CD4-positive, CD25-positive, alpha-beta regulatory T cell (primary cell): ENCODE measurements at places on chromosomes 2 and 18. TPM values are rescaled to one million over a fixed set of nuclear protein-coding genes. Genes with fewer than 3 reads are reported as not detected.

Gene LINC00305
- total RNA-seq: not detected

Gene DYNC2LI1
- 2.1 TPM for total RNA-seq

Gene RIT2
- total RNA-seq: not detected

Gene CXCR2
- total RNA-seq: not detected

Gene RPRM
- 0.44 TPM for total RNA-seq

Gene CD226
- 65.1 TPM for total RNA-seq

DNA sequence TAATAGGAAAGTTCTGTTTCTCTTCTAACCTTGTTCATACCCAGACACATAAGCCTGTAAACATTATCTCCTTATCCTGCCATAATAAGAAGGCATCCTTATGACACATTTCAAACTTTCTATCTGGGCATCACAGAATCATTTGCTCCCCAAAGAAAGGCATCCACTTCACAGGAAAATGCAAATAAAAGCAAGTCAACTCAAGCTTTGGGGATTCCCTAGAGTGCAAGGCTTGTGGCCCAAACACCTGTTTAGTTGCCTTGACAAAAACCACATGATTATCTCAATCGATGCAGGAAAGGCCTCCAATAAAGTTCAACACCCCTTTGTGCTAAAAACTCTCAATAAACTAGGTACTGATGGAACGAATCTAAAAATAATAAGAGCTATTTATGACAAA, 195.7 kb upstream of the GALNT5 start:
- no peak for DNase-seq

DNA sequence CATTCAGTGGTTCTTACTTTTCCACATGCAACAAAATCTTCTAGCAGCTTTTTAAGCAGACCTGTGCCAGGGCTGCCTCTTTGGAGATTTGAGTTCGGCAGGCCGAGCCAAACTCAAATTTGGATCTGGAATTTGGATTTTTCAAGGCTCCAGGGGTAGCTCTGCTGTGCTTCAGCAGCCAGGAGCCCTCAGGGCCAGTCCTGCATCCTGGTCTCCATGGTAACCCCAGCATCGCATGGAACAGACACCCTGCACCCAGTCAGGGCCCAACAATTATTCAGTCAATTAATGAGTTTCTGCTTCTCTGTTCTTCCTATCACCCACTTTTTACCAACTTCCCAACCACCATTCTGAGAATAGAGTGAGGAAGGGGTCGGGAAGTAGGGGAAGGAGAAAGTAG, 30.0 kb downstream of the EN1 start:
- no peak for DNase-seq

- no peak for DNase-seq
These were observed 270.5 kb downstream of the ACTR3 start for GRCh38 chr2:114160263-114160981.

DNA sequence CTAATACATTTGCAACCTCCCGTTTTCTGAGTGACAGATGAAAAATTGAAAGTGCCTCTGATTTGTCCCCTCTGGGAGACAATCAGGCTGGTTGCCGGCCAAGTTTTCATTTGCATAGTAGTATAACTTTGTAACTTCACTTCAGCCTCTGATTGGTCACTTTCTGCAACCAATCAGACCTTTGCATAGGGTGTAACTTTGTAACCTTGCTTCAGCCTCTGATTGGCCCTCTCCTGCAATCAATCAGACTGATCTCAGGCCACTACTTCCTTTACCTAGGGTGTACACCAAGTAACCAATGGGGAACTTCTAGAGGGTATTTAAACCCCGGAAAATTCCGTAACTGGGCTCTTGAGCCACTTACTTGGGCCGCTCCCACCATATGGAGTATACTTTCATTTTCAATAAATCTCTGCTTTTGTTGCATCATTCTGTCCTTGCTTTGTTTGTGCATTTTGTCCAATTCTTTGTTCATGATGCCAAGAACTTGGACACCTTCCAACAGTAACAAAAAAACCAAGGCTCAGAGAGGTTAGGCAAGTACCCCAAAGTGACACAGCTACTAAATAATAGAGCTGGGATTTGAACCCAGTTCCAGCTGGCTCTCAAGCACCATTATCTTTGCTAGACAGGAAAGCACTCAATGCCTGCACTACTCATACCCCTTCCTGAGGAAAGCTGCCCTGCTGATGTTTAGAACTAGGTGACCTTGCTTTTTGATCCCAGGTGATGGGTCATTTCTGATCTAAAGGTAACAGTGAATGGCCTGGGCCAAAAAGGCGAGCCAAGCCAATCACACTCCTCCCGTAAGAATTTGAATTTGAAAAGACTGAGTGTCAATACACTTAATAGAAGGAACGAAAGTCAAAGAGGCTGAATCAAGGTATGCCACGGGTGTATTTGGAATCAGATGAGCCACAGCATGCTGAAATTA, 10.9 kb upstream of the MYOM1 start:
- DNase-seq: no peak

DNA sequence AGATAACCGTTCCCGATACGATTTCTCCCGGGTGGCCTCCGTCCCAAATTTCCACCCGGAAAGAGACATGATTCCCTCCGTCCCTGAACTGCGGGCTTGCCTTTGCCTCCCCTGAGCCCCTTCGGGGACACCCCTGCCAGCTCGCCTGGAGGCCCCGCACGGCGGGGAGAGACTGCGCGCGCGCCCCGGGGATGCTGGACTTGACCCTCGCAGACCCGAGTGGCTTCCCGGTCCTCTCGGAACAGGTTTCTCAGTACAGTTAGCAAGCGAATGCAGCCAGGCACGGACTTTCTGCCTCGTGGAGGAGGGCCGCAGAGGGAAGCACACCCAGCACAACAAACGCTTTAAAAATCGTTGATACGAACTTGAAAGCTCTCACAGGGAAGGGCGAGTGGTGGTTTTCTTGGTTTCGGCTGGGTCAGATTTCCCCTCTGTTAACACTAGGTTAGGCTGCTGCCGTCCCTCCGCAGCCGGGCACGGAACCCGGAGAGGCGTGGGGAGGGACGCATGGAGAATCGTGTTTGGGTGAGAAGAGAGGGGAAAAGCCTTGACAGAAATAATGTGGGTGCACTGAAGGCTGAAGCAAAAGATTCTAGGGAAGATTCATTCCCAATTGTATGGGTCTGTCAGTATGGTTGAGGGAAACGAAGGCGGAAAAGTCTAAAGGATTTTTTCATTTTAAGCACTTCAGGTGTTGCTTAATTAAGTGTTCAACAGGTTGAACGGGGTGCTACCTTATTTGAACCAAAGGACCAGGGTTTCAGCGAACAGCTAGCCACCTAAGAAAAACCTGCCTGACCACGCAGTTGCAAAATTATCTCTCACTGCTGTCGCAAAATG, 916 bp downstream of the TNFRSF11A start:
- peak; percentile 18 for DNase-seq

DNA sequence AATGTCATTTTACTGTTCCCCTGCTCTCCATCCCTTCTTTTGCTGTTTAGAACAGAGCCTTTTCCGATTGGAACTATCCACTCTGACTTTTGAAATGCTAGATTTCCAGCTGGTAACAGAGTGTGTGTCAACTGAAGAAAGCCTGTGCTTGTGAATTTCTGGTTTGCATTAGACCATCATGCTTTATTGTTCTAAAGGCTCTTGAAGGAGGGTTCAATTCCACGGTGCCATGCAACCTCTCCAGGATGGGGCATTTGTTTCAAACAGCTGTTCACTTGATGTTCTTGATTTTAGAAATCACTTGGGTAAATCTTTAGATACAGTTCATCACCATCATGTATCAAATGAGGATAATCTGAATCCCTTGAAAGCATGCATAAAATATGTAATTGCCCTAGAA, 156.7 kb downstream of the QPCT start:
- DNase-seq: no peak

DNA sequence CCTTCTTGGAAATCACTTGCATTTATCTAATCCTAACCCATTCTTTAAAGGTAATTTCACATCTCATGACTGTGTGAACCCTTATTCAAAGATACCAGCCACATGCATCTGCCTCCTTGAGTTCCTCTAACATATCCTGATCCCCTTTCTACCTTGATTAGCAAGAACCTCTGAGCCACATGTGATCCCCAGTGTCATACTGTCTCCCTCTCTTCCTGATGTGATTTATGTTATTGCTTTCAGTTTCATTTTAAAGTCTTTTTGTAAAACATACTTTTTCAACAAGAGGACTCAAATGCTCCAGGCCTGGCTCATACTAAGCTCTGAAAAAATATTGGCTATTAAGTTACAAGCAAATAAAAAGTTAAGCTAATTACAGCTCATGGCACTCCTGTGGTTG, 470.1 kb downstream of the DLGAP1 start:
- no peak for DNase-seq

DNA sequence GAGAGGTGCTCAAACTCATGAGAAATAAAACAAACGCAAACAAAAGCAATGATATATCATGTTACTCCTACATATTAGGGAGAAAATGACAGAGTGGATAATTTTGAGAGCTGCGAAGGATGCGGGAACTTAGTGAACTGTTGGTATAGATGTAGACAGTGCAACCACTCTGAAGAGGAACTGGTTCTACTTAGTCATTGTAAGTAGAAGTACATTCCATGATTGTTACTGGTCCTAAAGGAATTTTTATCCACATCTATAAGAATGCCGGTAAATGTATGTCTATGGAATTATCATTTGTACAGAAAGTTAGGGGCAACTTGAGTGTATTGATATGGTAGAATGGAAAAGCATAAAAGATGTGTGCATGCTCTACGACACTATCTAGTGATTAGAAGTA, 1238.4 kb downstream of the LRP1B start:
- no peak for DNase-seq

DNA sequence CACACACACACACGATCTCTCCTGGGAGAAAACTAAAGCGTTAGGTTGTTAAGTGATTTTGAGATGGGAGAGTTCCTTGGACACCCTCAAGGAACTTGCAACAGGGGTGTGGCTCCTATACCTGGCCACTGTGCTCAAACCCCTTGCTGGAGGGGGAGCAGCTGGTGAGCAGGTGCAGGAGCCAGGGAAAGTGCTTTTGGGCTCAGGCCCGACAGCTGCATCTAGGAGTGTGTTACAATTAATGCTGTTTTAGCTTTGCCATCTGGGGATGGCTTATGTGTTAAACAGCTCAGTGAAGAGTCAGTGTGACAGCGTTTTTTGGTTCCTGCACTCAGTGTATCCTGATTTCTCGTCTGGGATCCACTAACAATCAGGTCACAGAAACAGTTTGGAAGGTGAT, 510.8 kb downstream of the TRIB2 start:
- DNase-seq: no peak

- no peak for DNase-seq
These were observed 64.5 kb downstream of the BAZ2B start for GRCh38 chr2:159551806-159552205.

DNA sequence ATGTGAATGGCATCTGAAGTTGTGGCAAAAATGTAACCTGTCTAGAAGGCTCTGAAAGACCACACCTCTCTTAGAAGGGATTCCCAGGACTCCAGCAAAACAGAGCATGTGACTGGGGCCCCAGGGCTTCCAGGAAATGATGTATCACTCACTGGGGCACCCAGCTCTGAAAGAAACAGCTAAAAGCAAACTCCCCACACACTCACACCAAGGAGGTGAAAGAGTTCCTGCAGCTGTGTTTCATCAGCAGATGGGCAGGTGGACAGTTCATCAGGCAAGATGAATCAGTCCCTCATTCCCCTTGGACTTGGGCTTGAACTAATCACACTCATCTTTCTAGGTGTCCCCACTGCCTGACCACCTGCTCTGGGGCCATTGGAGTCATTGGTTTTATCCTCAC, 76.2 kb downstream of the CCBE1 start:
- DNase-seq: no peak

DNA sequence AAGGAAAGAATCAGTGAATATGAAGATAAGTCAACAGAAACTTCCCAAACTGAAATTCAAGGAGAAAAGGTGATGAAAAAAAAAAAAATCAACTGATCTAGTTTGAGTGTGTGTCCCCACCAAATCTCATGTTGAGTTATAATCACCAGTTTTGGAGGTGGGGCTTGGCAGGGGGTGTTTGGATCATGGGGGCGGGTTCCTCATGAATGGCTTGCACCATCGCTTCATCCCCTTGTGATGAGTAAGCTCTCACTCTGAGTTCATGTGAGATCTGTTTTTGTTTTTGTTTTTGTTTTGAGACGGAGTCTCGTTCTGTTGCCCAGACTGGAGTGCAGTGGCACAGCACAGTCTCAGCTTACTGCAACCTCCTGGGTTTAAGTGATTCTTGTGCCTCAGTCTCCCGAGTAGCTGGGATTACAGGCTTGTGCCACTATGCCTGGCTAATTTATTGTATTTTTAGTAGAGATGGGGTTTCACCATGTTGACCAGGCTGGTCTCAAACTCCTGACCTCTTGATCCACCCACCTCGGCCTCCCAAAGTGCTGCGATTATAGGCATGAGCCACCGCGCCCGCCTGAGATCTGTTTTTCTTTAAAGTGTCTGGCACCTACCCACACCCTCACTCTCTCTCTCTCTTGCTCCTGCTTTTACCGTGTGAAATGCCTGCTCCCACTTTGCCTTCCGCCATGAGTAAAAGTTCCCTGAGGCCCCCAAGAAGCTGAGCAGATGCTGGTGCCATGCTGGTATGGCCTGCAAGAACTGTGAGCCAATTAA, 4.0 kb upstream of the SLC66A2 start:
- DNase-seq: no peak

DNA sequence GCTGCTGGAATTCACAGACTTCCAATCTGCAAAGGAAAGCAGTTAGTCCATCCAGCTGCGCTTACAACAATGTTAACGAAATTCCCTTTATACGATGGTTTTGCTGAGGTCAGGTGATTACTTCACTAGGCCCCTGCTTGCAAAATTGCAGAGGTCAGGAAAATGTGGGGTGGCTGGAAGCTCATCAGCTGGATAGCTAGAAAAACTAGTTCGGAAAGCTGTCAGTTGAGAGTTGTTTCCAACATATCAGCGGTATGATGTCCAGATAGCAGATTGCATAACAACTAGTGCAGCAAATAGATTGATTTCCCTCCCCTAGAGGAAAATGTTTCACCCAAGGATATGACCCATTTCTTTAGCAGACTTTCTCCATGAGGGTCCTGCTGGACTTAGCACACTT, 2021.1 kb upstream of the CELF4 start:
- no peak for DNase-seq

DNA sequence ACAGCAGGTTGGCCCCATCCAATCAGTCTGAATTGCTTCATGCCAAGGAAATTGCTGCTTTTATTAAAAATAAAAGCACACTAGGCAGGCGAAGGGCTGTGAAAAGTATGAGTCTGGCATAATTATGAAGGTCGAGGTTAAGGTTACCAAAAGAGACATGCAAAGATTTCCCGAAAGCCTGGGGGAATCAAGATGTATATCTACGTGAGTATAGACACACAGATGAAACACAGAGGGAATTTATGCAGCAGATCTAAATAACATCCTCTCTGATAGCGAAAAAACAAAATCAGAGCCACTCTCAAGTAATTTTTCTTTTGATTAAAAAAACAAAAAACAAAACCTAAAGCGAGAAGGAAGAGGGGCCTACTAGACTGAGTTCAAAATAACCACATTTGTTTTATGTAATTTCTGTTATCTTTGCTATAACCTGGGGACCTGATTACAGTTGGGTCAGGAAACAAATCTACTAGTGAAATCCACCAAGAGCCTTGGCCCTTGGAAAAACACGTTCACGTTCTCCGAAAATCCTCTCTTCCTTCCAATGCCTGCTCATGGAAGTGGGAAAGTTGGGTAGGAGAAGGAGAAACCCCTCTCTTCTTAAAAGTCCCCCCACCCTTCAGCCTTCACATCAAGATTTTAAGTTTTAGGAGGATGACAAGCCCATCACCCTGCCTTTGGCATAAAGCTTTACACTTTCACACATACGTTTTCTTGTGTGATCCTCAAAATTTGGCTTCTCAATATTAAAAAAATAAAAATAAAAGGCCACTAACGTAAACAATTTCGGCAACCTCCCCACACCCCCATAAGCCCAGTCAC, 1.4 kb downstream of the AAK1 start:
- no peak for DNase-seq
